ENCODE measurements at places on chromosomes 4 and X.
A peak's percentile ranks its signal among the peaks of the same experiment; 100 is the strongest.

- DNase-seq: no peak
These were observed 39.9 kb downstream of the HS6ST2 start for GRCh38 chrX:132918523-132918922.

- DNase-seq: no peak
These were observed 426 bp downstream of the PORCN start for GRCh38 chrX:48509245-48509590.

DNA sequence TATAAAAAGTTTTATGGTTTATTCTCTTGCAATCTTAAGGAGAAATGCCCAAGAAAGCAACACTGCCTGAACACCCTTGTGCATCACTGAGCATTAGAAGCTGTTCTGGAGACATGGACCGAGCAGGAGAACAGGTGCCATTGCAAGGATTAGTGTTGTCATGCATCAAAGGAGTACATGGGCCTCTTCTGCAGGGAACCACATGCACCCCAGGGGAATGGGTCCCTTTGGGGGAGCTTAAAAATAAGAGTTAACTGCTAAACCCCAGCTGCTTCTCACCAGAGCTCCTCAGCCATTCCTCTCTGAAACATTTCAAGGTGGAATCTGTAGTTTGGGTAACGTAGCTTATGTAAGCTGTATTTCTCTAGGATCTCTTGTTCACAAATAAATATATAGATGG, 353.0 kb upstream of the SLC7A11 start:
- DNase-seq: peak; percentile 31

DNA sequence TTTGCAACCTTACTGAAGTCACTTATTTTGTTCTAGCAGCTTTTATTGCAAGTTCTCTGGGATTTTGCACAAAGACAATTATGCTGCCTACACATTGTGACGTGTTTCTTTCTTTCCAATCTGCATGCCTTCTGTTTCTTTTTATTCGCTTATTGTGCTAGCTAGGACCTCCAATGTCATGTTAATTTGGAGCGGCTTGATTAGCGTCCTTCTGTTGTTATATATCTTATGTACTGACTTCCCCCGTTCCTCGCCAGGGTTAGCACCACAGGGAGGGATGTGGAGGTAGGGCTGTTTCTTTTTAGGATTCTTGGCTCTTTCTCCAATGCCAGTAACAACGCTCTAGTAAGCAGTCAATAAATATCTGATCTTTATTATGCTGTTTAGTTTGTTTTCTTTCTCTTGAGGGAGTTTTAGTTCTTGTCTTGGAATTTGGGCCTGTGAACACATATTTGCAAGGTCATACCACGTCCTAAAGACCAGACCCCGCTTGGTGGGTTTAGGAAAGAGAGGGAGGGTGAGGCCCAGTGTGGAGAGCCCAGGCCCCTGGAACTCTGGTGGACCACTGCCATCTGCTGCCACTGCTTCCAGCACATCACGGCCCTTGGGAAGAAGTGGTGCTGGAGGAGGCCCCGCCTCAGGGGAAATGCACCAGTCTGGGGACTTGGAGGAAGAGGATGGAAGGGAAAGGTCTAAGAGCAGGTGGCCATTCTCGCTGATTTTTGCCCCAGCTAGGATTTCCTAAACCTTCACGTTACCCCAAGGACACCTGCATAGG, 129.1 kb downstream of the TRIML1 start:
- DNase-seq: no peak

DNA sequence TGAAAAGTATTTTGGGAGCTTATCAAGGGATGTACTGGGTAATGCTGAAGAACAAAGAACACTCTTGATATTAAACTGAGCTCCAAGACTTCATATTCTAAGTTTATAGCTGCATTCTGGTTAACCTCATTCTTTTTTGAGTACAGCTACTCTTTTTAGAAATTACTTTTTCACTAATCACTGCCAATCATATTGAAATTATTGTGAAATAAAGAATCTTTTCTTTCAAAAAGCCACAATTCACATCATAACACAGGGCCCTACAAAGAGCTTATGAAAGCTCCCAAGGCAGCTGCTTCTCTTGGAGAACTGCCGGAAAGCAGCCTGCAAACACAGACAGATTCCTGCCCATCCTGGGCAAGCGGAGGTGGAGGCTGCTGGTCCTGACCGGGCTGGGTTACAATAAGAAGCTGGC, 121.4 kb downstream of the RNF150 start:
- DNase-seq: peak; percentile 33

All from femur (tissue), 1 donor.